ENCODE measurements at places on chromosomes 5 and 9.

GRCh38 chr5:90113108-90113507 lies 296.4 kb downstream of the CETN3 start:
- no peak for DNase-seq

GRCh38 chr5:142935014-142935413 lies 164.8 kb downstream of the ARHGAP26 start:
- no peak for DNase-seq

DNA sequence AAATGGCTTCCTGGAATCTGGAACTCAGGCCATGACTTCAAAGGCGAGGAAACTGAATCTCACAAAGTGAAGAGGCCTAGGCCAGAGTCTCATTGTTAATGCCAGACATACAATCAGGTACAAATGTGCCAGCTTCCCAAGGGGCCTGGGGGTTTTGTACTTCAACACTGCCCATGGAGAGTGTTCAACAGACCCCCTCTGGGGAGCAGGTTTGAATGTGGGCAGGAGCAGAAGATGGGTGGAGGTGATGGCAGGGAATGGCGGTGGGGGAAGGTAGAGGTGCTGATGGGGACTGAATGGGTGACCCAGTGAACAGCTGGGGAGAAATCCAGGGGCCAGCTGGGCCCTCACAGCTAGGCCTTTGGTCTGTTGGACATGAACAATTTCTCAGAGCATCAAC lies 12.0 kb downstream of the FOXI1 start:
- DNase-seq = no peak

DNA sequence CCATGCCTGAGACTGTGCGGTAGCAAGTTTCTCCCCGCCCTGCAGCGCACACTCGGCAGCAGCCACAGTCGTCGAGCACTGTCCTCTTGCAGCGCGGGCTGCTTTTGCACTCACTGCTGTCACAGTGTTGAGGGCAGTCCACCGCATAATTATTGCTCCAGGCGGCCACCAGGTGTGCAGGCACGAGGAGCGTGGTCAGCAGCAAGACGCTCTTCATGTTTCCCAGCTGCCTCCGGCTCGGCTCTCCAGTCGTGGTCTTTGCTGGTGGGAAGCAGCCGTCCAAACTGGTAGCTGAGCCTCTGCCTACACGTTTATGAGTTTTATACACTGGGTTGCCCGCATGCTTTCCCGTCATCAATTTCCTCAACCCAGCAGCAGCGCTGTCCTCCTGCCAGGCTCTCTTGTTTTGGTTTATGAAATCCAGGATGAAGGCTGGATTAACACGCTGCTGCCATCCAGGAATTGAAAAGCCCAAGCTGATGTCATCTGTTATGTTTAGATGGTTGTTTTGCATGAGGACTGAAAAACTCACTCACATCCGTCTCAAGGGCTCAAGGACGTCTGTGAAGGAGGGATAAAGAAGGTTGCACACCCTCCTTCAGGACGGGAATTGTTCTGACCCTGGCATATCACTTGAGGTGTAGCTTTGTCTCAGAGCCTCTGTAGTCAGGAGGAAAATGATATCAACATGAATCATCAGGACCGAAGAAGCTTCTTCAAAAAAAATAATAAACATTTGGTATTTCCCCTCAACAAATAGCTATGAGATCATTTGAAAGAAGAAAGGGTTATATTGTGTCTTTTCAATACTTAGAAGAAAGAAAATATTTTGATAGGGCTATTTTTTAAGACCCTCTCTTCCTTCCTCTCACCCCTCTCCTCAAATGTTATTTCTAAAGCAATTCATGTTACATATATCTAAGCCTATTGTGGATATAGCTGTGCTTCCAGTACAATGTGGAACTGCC lies at the start of gene ESM1:
Gene ESM1, minus strand, starts transcription at position 293 of the 968 bp plus-strand sequence. Its CDS starts 76 bp downstream, at position 217.
- no peak for DNase-seq

DNA sequence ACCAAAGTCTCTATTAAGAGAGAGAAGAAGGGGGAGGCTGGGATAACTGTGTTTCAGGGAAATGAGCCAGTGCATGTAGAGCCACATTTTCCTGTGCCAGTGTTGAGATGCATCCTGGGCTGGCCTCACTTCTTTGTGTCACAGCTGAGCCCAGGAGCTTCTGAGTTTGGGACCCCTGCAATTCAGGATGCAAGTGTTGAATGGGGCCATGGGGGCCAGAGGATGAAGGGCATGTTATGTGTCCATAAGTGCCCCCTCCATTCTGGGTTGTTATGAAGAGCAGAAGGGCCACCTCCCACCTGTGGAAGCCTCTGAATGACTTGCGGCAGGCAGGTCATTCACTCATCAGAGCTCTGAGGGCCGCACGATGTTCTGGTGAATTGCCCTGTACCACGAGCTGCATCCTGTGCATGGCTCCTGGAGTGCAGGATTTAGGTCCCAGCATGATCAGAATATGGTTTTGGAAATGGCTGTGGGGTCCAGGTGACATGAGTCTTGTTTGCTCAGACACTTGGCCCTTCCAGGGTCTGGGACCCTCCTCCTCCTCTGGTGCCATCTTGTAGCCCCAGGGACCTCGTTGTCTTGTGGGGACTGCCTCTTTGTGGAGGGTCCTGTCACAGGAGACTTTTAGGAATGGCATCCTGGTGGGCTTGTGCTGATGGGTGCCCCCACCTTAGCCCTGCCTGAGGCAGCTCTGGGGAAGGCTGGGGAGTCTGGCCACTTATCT lies 115.4 kb upstream of the PITX1 start:
- DNase-seq = peak; percentile 46

GRCh38 chr5:2148312-2149194 lies 265.8 kb upstream of the IRX4 start:
- no peak for DNase-seq

- peak; percentile 95 for DNase-seq
Observed at GRCh38 chr9:127555840-127556820, 55.9 kb upstream of the STXBP1 start.

- no peak for DNase-seq
Observed at GRCh38 chr5:164784230-164784629, 1278.8 kb downstream of the MAT2B start.

- DNase-seq = no peak
Observed at GRCh38 chr5:60297658-60298057, 402.3 kb downstream of the DEPDC1B start.

GRCh38 chr9:137453643-137454081 lies 5.5 kb downstream of the NSMF start:
- peak; percentile 55 for DNase-seq

- no peak for DNase-seq
Observed at GRCh38 chr9:71924576-71924975, 13.1 kb downstream of the C9orf85 start.

DNA sequence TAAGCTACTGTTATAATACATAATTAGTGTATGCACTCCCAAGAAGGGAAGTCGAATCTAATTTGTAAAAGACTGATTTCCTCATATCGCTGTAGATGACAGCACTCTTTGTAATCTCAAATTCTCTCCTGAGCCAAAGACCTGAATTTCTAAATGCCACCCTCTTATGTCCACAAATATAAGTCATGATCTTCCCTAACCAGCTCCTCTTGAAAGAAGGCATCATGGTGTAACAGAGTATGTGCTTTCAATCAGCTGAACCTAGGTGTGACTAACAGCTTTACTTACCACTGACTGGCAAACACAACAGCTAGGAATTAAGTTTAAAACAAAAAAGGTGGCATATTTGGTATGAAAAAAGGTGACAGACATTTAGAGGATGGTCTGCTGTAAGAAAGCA lies 34.0 kb upstream of the CTNNAL1 start:
- no peak for DNase-seq

DNA sequence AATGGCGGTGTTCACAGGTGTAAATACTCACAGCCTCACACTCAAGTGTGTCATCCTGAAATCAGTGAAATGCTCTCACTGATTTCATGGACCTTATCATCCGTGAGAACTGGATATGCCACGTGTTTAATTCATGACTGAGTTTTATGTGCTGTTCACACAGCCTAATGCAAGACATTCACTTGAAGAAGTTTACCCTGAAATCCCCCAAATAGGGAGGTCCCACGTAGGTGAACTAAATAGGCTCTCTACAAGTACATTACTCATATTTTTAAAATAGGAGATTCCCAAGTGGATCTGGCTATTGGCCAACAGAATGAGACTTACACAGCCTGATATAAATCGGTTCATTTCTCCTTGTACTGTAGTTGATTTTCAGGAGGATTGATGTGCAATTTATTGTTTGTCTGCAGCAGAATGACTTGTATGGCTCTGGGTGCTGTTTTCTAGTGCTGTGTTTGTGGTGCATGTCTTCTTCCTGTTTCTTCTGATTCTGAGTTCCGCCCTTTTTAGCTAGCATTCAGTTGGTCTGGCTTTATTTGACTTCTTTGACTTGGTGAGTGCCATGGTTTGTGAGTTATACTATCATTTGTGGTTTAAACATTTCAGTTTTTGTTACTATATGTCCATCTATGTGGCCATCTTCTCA lies 25.1 kb downstream of the TRIO start:
- DNase-seq = no peak

DNA sequence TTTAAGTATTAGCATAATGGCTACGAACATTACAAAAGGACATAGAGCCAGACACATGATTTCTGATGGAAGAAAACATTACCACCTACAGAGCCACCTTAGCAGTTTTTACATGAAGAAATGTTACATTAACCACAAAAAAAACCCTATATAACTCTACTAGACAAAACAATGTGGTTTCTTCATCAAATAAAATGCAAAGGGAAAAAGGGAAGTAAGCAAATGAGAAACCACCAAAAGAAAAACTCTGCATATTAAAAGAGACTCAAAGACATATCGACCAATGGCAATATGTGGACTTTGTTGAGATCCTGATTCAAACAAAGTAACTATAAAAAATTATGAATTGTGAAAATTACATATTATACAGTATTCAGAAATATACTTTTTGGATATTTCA lies 132.7 kb downstream of the TSSK1B start:
- no peak for DNase-seq

DNA sequence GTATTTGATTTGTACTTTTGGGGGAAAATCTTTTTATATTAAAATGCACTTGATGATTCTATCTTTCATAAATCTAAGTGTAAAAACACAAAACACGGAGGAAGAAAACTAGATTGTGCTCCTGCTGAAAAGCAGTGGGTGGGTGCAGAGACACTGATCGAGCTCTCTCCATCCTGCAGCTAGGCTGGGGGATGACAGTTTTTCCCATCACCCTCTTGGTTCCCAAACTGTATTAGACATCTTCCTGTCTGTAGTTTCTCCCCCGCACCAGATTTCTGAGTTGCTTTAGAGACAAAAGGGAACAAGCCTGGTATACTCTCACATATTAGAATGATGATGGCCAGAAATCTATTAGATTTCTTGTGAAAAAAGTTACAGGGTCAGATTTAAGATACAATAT lies 99.6 kb downstream of the FAM114A2 start:
- DNase-seq = no peak

GRCh38 chr9:131422241-131422792 lies 28.4 kb downstream of the PRRC2B start:
- DNase-seq = no peak

GRCh38 chr9:9112001-9112720 lies 1312.6 kb upstream of the DMAC1 start:
- no peak for DNase-seq

Data from ascending aorta (tissue), 2 donors.